NCI-H187 (cell line): ENCODE measurements at places on chromosomes 7 and 10.

DNA sequence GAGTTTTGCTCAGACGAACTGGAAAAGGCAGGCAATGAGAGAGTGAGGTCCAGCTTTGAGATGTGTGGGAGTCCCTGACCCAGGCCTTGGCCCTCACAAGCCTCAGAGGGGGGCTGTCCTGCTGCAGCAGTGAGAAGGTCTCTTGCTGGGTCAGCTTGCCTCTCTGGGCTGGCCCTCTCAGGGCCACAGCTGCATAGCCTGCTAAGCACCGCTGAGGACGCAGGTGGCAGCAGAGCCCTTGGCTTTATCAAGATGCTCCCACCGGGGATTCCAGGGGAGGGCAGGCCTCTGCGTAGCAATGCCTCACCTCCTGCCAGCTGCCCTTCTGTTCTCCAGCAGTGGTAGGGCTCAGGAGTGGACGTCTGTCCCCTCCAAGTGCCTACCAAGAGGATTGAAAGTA is 128.7 kb downstream of the COBL start:
- no peak for DNase-seq

DNA sequence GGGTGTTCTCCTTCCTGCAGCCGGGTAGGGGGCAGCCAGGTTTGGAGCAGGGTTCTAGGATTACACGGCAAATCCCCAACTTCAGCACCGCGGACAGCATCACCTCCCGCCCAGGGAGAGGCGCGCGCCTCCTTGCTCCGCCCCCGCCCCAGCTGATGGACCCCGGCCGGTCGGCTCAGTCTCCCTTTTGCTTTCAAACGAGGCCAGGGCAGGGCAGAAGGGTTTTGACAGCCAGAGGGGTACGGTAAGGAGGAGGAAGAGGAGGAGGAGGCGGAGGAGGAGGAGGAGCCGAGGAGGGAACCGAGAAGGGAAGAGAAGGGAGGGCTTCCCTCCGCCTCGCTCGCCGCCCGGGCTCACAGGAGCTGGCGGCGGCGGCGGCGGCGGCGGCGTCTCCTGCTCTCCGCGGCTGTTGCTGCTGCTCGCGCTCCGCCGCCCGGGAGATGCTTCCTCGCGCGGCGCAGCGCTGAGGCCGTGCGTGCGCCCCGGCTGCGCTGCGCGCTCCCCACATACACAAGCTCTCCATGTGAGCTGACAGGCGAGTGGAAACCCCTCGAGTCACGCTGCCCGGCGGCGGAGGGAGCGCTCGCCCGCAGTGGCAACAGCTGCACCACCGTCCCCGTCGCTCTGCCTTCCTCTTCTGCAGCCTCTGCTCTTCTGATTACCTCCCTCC is 615 bp upstream of the CNTNAP2 start:
- peak; percentile 18 for DNase-seq

GRCh38 chr10:58435297-58435985 is 50.2 kb downstream of the TFAM start:
- no peak for DNase-seq

GRCh38 chr10:116779076-116779687 is 36.8 kb upstream of the HSPA12A start:
- no peak for DNase-seq

- no peak for DNase-seq
Measured at GRCh38 chr10:91010952-91011351, 90.1 kb upstream of the ANKRD1 start.

- no peak for DNase-seq
Measured at GRCh38 chr10:77391605-77392235, 245.9 kb downstream of the KCNMA1 start.

DNA sequence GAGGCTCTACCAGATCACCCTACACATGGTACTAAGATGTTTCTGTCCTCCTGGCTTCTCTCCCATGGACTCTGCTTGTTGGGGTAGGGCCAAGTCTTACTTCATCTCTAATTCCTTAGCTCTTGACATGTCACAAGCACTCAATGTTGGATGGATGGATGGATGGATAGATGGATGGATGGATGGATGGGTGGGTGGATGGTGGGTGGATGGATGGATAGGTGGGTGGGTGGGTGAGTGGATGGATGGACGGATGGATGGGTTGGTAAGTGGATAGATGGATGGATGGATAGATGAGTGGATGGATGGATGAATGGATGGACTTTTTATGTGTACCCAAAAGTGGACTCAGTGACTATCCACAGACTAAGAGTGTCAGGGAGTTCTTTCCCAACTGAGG is 28.5 kb downstream of the HSPA12A start:
- no peak for DNase-seq

DNA sequence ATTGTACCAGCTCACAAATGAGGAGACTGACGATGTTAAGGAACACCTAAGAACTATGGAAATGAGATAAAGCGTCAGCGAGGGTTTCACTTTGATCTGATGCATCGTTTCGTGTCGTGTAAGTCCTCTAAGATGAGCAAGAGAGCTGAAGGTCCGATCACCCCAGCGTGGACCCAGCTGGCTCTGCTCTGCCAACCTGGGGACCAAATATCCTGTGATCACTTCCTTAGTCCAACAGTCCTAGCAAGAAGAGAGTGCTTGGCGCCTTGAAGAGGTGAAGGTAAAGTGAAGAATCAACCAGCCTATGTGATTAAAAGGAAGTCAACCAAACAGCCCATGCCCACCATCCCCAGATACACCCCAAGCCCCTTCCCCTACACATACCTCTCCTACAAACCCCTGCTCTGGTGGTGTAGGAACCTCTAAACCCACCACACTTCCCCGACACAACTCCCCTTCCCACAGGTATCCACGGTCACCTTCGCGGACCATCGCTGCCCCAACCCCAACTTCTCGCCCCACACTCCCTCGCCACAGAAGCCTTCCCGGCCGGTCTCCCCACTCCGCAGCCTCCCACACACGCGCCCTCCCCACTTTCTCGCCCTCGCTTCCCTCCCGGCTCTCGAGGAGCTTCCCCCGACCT is 722 bp downstream of the UPF2 start:
- DNase-seq = no peak

- peak; percentile 6 for DNase-seq
Measured at GRCh38 chr7:22782616-22783232, 39.9 kb downstream of the TOMM7 start.

- DNase-seq = no peak
Measured at GRCh38 chr7:80154656-80155333, 20.2 kb downstream of the GNAI1 start.

DNA sequence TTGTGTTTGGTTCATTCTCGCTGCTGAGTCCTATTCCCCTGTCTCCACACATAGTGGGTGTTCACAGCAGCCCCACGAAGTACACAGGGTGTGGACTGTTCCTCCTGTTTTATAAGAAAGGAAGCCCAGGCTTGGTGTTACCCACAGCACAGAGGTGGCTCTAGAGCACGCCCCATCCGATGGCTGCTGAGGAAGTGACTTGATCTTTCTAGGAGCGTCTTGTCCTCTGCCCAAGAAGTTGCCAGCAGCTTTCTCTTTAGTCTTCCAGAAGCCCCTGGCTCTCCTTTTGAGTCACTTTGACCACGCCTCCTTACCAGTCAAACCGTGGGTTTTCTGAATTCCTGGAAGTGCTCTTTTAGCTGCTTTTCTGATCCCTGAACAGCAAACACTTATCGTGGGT is 94.0 kb downstream of the GRK5 start:
- no peak for DNase-seq
